ENCODE measurements at places on chromosomes 3 and 15.
A peak's percentile ranks its signal among the peaks of the same experiment; 100 is the strongest.

GRCh38 chr3:23099677-23100076 is 103.5 kb upstream of the UBE2E2 start:
- DNase-seq, result no peak

- no peak for DNase-seq
Observed at GRCh38 chr3:138740072-138740471, 94.7 kb downstream of the PIK3CB start.

GRCh38 chr3:179181021-179181472 is 32.9 kb downstream of the PIK3CA start:
- no peak for DNase-seq

- DNase-seq, result no peak
Observed at GRCh38 chr3:152554980-152555379, 280.0 kb upstream of the P2RY1 start.

- DNase-seq, result no peak
Observed at GRCh38 chr15:95860406-95860805, 470.1 kb upstream of the NR2F2 start.

GRCh38 chr3:13287833-13288232 is 132.3 kb downstream of the NUP210 start:
- DNase-seq, result no peak

- DNase-seq, result no peak
Observed at GRCh38 chr3:134656211-134656800, 5.5 kb upstream of the KY start.

DNA sequence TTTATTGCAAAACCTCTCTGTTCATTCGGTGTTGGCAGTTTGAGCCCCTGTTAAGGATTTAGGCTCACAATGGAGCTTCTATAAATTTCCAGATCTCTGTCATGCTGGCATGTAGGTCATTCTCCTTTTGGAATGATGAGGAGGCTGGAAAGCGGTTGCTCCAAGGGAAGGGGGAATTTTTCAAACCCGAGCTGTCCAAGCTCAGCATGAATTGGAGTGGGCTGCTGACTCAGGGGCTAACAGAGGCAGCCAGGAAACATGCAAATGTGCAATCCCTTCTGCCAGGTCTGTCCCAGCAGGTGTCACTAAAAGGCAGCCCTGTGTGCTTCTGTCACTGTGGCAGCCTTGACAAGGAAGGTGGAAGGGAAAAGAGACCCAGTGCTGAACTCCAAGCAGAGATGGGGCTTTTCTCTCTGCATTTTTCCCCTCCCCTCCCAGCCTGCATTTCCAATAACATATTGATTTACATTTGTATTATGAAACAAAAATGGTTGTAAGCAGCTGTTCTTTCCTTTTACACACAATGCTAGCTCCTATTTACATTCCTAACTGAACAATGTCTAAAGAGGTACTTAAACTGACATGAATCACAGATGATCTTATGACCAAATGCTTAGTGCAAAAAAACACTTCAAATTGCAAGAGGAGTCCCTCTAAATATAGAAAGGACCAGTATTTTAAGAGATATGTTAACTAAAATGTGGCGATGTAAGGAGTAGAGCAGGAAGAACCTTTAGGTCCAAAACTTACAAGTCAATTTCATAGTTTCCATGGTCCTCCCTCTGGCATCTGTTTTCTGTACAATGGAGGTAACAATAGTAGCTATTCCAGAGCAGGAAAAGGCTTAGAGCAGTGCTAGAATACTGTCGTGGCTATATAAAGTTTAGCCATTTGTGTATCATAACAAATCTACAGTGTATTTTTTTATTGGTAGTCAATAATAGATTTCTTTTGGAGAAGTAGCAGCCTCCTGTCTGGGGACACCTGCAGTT is 84.5 kb upstream of the ATP10A start:
- no peak for DNase-seq

- DNase-seq, result no peak
Observed at GRCh38 chr3:46484388-46484787, 13.4 kb upstream of the RTP3 start.

DNA sequence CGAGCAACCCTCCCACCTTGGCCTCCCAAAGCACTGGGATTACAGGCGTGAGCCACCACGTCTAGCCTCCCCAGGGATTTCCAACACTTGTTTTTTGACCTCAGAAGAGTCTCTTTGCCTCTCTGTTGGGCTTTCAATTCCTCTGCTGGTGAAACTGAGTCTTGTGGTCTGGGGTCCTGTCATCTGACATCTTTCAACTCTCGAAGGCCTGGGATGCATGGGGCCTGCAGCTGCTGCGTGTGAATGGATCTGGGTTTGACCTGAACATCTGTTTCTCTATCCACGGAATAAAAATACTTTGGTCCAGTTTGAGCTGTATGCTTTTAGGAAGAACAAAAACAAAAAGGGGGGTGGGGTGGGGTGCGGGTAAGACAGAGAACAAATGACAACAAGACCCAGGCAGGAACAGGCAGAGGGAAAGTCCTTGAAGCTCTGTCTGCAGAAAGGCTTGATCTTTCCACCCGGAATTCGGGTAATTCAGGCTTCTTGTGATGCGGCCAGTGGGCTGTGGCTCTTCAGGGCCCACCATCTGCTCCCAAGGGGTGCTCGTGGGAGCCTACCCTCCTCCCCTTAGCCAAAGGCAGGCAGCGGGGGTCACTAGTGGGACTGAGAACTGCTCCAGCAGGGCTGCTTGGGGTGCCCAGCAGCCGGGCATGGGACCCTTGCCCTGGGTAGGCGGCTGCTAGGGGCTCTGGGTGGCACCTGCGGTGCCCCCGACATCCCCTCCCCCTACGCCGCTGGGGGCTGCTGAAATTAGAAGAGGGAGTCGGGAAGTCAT is 71.5 kb downstream of the SLC12A8 start:
- no peak for DNase-seq

GRCh38 chr3:124410471-124410870 is 319.8 kb upstream of the UMPS start:
- no peak for DNase-seq

- no peak for DNase-seq
Observed at GRCh38 chr3:39805650-39806049, 3.8 kb upstream of the MYRIP start.

DNA sequence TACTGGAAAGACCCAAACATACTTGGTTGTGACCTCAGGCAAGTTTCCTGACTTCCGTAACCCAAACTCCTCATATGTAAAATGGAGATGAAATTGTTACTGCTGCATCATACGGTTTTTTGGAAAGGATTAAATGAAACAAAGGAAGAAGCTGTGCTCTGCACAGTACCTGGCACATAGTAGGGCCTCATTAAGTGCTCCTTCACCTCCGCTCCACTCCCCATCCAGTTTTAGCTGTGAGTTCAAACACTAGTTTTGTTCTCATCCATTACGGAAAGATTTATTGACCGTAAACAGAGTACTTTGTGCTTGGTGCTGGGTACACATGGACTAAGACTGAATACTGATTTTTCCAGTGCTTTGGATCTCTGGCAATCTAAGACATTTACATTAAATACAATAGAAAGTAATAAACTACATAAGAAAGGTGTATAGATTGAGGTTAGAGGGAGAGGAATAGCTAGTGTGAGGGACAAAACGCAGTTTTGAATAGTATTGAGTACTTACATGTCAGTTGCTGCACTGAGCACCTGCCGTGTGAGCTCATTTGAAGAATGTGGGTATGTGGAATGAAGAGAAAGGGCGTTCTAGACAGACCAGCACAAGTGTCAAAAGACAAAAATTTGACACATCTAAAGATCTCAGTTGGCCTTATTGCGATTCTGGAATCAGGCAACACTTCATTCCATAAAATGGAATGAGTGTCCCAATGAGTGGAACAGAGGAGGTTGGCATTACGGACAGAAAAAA is 594 bp upstream of the ICE2 start:
- no peak for DNase-seq

- no peak for DNase-seq
Observed at GRCh38 chr3:103919327-103919726, 1447.4 kb upstream of the ALCAM start.

DNA sequence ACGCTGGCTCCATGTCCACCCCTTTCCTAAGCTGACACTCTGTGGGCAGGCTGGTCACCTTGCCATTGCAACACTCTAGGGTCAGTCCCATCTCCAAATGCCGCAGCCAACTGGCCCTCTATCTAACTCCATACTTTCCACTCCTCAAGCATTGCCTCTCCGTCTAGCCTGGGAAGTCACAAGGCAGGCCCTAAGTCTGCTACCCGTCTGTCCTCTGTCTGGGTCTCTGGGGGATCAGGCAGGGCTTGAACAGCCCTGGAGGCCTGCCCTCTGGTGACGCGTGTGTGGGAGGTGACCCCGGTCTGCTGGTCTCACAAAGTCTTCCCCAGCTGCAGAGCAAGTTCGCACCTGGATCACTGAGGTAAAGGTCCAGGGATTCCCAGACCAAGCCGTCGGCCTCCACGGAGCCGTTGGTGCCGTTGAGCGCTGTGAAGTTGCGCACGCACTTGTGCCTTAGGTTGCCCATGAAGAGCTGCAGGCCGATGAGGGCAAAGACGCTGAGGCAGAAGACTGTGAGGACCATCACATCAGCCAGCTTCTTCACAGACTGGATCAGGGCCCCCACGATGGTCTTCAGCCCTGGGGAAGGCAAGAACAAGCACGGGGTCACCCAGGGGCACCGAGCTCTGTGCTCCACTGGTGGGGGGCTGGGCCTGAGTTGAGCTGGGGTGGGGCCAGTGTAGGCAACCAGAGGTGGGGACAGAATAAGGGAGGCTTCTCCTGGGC is 39.9 kb downstream of the SCN5A start:
- DNase-seq, result no peak

- DNase-seq, result no peak
Observed at GRCh38 chr15:62105266-62105665, 38.5 kb downstream of the C2CD4A start.

GRCh38 chr15:73746883-73747282 is 6.3 kb downstream of the INSYN1 start:
- DNase-seq, result no peak

- no peak for DNase-seq
Observed at GRCh38 chr15:51876169-51876568, 46.7 kb downstream of the TMOD3 start.

- DNase-seq, result peak; percentile 5
Observed at GRCh38 chr3:19543212-19543841, 390.7 kb downstream of the EFHB start.

GRCh38 chr15:41048397-41048796 is 67.7 kb downstream of the INO80 start:
- DNase-seq, result no peak

DNA sequence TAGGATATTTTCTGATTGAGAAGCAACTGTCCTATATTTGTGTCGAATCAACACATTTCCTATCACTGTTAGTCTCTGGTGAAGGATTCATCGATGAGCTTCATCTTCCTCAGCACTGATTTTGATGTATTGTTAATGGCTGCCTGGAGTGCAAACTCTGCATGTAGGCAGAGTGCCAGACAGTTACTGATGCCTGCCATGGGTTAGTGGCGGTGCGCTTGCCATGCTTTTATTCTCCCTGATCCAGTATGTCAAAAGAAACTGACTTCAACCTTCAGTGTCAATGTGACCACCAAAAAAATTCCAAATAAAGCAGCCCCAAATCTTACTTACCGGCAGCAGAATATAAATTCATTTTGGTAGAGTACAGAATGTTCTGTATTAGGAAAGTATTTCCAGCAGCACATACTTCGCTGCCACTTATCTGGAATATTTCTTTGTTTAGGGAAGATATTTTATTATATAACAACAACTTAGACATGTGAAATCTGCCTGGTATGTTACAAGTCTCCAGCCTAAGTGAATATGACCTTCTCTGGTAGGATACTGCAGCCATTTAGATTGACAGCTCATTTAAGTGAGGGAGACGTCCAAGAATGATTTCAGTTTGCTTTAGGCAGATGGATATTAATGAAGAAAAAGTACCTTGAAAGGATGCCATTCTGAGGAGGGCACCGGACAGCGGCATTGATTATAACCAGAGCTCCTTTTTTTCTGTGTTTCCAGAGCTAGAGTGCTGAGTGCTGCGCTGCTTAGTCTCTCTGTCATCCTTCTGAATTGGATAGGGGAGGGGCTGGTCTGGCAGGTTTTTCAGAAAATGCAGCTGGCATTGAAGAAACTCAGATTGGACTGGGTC is 59.9 kb downstream of the ARHGEF26 start:
- DNase-seq, result no peak

GRCh38 chr3:159865041-159865579 is 123.5 kb upstream of the IL12A start:
- no peak for DNase-seq

- DNase-seq, result no peak
Observed at GRCh38 chr3:126998320-126998719, 15.4 kb downstream of the PLXNA1 start.

DNA sequence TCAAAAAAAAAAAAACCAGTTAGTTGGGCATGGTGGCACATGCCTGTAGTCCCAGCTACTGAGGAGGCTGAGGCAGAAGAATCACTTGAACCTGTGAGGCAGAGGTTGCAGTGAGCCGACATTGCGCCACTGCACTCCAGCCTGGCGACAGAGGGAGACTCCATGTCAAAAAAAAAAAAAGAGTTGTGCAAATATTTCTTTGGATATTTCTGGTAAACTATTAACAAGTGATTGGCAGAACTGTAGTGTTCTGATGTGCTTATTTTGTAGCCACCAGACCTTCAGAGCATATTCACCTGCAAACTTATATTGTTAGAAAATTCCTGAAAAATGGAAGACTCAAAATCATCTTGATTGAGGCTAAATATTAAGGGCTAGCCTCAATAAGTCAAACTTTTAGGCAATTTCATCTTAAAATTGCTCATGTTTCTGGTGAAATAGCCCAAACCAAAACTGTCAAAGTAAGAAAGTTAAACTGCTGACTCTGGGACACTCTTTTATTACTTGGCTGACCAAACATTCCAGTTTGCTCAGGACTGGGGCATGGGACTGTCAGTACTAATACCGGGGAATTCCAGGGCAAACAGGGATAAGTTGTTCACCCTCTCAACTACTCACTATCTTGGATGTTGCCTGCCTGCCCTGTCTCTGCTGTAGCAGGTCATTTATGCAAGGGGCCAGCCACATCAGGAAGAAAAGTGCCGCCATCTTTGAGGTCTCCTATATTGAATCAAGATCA is 37.0 kb downstream of the ABHD2 start:
- DNase-seq, result no peak

DNA sequence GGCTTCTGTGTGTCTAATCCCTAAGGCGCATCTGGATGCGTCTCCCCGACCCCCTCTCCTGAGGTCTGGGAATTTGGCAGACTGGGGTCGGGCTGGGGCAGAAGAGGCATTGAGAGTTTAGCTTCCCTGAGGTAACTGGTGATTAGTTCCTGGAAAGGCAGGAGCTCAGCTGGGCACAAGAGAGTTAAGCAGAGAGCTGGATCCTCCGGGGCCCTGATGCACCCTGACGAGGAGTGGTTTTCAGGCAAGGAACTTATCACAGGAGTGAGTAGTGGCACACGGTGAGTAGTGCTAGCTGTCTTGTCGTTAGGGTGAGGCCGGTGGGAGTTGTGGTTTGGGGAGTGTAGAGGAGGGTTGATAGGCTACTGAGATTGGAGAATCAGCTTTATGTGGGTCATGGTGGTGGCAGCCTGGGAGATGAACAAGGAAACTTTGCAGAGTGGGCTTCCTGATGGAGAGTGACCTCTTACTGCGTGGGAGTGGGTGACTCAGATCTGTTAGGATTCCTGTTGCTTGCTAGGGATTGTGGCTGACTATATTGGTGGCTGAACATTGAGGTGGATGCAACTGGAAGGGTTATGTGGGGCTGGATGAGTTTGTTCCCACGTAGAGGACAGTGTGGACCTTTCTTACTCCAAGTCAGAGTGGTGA is 897 bp downstream of the RAD54L2 start:
- DNase-seq, result no peak

GRCh38 chr3:141710888-141711616 is 27.0 kb upstream of the RNF7 start:
- no peak for DNase-seq

GRCh38 chr3:57743496-57743895 is 12.6 kb upstream of the SLMAP start:
- no peak for DNase-seq

GRCh38 chr3:36428445-36428844 is 48.1 kb downstream of the STAC start:
- no peak for DNase-seq

All from BE2C (cell line).